NCI-H2171 (cell line): ENCODE measurements at places on chromosomes 2 and 18.

GRCh38 chr2:218802386-218802994 is 20.5 kb downstream of the CYP27A1 start:
- DNase-seq: no peak

- no peak for DNase-seq
Measured at GRCh38 chr2:170433448-170433847, 255.5 kb downstream of the MYO3B start.

GRCh38 chr2:163370169-163370886 is 365.5 kb downstream of the FIGN start:
- no peak for DNase-seq

DNA sequence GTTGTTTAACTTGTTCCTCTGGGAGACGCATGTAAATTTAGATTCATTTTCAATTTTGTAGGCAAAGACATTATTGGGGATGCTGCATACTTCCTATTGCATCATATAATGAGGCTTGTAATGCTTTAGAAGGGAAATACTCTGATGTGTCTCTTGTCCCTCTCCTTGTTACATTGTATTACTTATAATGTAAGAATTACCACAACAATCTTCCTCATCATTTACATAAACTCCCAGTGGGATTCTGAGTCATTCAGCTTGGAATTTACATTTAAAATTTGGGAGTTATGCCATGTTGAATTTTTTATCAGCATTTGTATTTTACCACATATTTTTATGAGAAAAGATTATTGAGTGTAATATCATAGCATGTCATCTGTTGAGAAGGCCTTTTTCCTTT is 963.4 kb upstream of the NRXN1 start:
- DNase-seq: no peak

DNA sequence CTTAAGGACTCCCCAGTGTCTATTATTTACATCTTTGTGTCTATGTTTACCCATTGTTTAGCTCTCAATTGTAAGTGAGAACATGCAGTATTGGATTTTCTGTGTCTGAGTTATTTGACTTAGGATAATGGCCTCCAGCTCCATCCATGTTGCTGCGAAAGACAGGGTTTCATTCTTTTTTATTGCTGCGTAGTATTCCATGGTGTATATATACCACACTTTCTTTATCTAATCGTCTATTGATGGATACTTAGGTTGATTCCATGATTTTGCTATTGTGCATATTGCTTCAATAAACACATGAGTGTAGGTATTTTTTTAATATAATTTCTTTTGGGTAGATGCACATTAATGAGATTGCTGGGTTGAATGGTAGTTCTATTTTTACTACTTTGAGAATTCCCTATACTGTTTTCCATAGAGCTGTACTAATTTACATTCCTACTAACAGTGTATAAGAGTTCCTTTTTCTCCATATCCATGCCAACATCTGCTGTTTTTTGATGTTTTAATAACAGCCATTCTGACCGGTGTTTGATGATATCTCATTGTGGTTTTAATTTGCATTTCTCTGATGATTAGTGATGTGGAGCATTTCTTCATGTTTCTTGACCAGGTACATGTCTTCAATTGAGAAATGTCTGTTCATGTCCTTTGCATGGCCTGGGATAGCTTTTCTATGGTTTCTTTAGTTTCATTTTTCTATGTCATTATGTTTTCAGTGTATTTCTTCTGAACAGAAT is 21.8 kb downstream of the MTCL1 start:
- no peak for DNase-seq

GRCh38 chr2:887639-888038 is 63.0 kb upstream of the SNTG2 start:
- no peak for DNase-seq
